ENCODE measurements at places on chromosomes 7 and 10.
A peak's percentile ranks its signal among the peaks of the same experiment; 100 is the strongest.

DNA sequence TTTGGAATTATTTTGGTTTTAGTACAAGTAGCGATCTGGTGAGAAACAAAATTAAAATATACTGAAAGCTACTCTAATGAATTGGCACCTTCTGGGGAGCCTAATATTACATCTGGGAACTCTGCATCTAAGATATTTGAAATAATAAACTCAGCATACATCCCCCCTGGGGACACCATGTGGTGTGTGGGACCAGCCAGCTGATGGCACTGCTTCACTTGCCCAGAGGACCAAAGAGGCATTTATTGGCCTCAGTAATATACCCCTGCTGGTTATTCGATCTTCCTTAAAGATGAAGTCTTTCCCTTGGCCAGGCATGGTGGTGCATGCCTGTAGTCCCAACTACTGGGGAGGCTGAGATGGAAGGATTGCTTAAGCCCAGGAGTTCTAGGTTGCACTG lies 195.1 kb upstream of the AUTS2 start:
- DNase-seq: no peak

DNA sequence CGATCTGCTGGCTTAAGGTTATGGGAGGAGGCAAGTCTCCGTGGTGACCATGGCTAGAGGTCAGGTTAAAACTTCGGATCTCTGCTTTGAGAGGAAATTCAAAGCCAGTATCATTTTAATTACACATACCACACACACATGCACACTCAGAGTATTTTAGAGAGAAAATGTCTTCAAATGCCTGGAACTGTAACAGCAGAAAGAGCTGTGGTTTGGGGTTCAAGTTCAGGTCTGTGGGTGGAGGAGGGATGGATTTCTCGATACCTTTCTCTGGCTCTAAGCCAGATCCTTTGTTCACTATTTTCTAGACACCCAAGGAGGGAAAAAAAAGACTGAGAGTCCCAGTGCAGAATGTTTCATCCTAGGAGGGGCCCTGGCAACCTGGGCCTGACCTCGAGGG lies 32.5 kb downstream of the ARL3 start:
- DNase-seq: no peak

DNA sequence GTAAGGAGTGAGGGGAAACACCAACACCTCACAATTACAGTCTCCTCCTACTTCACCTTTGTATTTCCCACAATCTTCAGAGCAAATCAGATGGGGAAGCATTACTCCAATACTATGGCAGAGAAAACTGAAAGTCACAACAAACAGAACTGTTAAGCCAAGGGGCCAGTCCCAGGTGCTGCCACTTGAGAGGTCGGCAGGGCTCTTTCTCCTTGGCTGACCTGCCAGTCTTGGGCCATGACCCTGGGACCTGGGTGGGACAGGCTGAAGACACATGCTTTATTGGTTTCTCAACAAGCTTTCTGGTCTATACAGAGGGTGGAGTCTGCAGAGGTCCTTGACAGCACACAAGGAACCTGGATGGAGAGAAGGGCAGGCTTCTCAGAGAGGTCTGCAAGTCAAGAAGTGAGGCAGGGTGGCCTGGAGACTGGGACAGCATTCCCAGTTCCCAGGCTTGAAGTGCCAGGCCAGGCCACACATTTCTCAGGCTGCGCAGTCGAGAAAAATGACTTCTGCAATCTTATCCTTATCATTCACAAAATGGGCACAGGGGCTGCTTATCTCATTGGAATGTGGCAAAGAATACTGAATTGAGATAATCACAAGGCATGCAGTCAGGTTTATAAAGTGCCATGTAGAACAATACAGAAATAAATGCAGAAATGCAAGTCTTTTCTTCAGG lies 301.0 kb downstream of the CXCL12 start:
- no peak for DNase-seq

DNA sequence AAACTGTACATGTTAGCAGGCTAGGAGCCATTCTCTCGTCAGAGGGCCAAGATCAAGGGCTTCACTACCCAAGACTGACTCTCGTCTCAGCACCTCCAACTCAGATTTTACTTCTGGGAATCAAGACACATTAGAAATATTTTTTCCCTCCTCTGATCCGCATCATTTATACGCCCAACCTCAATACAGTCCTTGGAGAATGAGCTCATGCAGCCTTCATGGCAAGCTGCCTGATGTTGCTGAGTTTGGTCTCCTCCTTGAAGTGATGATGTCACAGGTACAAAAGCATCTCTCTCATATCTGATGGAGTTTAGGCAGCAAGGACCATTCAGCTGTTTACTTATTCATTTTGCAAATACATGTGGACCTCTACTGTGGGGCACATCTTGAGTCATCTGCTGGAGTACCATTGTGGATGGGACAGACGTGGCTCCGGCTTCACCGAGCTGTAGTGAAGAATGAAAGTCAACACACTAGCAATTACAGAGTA lies 114.0 kb downstream of the BMPER start:
- no peak for DNase-seq

DNA sequence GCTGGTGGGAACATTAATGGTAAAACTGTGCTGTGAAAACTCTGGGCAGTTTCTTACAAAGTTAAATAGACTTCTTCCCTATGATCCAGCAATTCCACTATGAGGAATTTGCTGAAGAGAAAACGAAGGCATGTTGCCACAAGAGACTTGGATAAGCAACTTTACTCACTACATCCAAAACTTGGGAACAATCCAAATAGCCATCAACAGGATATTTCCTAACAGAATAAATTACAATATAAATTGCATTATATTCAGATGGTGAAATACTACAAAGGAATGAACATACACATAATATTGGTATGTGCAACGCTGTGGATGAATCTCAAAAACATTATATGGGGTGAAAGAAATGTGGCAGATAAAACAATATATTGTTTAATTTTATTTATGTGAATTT lies 21.4 kb upstream of the MKI67 start:
- no peak for DNase-seq

- DNase-seq: no peak
Observed at GRCh38 chr10:76229341-76229740, 797.9 kb downstream of the LRMDA start.

GRCh38 chr10:60497364-60497763 lies 107.7 kb upstream of the ANK3 start:
- DNase-seq: no peak

GRCh38 chr10:107708981-107709380 lies 544.5 kb upstream of the SORCS1 start:
- DNase-seq: no peak

DNA sequence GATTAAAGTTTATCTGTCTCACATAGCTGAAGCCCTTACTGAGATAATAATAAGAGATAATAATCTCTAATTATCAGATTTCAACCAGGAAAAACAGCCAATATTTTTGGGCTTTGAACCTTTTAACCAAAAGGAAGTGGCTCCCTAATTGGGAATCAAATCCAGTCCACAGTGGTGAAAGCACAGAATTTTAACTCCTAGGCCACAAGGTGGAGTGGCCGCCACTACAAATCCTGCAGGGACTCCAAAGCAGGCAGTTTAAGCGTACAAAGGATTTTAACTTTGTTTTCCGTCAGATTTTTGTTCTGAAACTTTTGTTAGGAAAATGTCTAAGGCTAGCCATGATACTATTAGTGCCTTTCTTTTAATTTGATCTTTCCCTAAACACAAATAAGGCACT lies 99.6 kb upstream of the CCNY start:
- DNase-seq: no peak

DNA sequence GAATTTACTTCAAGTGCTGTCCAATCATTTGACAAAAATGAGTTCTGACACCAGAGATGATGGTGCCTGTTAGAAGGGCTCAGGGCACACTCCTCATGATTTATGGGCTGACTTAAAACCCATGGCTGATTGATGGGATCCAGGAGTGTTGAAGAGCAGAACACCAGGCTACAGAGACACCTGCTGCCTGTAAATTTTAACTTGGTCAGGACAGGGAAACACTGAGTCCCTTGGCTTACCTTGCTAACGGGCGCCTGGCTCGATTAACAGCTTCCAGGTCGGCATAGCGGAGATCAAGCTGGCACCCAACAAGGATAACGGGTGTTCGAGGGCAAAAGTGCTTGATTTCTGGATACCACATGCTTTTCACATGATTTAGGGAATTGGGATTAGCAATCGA lies 51.4 kb downstream of the RHOBTB1 start:
- no peak for DNase-seq

GRCh38 chr10:12644380-12645144 lies 295.2 kb downstream of the CAMK1D start:
- DNase-seq: no peak

- DNase-seq: no peak
Observed at GRCh38 chr10:102118867-102119266, 1.3 kb downstream of the LDB1 start.

DNA sequence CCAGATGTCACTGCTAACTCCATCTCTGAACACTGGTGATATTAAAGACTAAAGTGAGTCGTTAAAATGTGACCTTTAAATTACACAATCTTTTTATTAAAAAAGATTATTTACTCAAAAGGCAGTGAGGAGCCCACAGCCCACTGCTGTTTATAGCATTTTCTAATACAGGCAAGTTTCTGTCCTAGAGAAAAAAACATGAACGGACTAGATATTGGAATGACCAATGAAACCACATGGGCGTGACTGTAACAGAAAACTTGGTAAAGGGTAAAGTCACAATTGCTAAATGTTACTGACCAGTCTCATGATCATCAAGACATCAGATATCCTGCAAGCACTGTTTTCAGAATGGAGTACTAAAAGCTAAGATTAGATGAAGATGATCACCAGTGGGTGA lies 78.7 kb downstream of the FEZF1 start:
- no peak for DNase-seq

DNA sequence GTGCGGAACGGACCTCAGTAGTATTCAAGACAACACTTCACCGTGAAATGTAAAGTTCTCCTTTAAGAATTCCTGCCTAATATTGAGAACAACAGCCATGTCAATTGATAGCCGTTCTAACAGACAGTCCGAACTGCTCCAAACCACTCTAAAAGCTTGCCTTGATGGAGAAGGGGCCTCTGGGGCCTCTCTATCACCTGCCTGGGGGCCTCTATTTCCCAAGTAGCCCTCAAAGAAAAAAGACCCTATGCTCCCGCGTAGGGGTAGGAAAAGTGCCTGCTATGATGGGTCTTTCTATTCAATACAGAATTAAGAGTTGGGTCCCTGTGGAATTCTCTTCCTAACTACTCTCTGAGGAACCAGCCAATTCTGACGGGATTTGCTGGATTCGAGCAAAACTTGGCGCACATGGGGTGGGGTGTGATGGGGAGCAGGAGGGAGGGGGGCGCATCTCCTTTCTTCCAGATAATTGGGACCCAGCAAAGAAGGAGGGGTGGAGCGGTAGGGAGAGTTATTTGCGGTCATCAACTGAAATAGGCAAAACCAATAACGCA lies 8.3 kb upstream of the DLX6 start:
- no peak for DNase-seq

DNA sequence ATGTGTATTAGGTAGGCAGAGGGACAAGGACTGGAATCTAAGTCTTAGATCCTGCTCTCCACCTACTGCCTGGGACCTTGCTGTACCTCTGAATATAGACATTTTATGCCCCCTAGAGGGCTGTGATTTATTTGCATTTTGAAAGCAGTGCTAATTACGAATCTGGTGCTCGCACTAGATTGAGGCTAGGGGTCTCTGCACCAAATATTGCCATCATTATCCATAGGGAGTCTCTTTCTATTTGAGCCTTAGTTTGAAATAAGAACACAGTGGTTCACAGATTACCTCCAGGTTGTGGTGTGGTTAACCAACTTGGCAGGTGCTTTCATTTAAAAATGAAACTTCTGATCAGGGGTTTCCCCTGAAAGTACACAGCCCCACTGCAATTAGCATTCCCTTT lies 41.8 kb downstream of the CNNM1 start:
- no peak for DNase-seq

- no peak for DNase-seq
Observed at GRCh38 chr10:80410578-80411145, 2.3 kb downstream of the PRXL2A start.

GRCh38 chr10:107790271-107790670 lies 625.8 kb upstream of the SORCS1 start:
- DNase-seq: no peak

DNA sequence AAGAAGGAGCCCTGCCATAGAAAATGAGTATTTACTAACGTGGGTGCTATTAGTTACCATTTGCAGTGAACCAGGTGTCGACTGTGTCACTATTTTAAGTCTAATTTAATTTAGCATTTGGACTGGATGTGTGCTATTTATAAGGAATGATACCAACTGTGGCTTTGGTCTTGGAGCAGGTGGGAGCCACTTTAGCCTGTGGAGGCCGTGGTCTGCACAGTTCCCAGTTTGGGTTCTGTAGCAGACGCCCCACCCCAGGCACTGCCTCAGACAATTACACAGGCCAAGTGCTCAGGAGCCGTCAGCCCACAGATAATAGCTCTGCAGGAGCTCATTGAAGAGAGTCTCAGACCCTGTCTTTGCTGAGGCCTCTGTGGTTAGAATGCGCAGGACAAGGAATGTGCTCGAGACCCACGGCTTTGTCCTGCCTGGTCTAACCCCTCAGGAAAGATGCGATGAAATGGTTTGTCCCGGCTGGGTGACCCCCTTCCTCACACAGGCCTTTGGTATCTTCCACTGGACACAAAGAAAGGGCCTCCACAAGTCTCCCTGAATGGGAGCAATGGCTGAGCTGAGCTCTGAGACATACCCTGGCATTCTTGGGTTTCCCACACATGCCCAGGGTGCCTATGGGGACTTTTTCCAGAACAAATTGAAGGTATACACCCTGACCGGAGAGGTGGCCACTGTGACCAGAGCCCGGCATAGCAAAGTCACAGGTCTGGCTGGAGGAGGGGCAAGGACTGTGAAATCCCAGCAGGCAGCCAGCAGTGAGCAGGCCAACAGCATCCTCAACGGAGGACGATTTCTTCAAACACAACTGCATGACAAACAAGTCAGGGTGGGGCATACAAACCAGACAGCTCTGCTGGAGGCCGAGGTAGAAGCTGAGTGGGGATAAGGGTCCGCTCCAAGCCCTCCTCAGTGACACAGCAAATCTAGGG lies 251.2 kb downstream of the ARHGAP12 start:
- DNase-seq: no peak

GRCh38 chr7:104795616-104796398 lies 218.2 kb upstream of the KMT2E start:
- no peak for DNase-seq

DNA sequence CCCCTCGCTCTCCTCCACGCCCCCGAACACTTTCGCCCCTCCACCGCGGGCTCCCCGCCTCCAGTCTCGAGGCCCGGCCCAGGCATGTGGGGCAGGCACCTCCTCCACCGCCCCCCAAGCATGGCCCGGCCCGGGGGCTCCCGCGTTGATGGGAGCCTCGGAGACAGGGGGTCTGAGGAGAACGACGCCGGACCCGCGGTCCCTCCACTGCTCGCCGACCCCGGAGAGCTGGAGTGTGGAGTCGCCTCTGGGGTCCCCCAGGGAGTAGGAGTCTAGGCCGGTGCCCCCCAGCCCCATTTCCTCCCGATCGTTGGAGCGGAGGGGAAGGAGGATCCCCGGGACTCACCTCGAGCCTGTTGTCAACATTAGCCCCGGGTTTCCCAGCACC lies 206 bp downstream of the UPF2 start:
- peak; percentile 7 for DNase-seq

Measured in H54 (cell line).